ENCODE measurements at places on chromosomes 1 and 21.
A peak's percentile ranks its signal among the peaks of the same experiment; 100 is the strongest.

- DNase-seq = no peak
Measured at GRCh38 chr1:225114354-225114990, 185.0 kb downstream of the DNAH14 start.

DNA sequence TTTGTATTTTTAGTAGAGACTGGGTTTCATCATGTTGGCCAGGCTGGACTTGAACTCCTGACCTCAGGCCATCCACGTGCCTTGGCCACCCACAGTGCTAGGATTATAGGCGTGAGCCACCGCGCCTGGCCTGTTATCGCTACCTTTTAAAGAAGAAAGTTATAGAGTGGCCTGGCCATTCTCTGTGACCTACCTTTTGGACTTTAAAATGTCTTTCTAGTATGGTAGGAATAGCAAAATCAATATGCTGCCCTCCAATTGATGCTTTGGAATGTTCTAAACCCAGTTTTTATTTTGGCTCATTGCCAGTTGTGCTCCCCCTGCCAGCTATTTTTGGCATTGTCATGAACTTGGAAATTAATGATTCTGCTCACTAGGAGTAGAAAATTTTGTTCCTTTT lies 19.9 kb downstream of the HIPK1 start:
- peak; percentile 75 for DNase-seq

GRCh38 chr1:50976890-50977574 lies 7.0 kb downstream of the CDKN2C start:
- DNase-seq = no peak

- DNase-seq = no peak
Measured at GRCh38 chr1:58899587-58900271, 115.9 kb upstream of the JUN start.

- no peak for DNase-seq
Measured at GRCh38 chr1:75768016-75768415, 18.0 kb upstream of the RABGGTB start.

DNA sequence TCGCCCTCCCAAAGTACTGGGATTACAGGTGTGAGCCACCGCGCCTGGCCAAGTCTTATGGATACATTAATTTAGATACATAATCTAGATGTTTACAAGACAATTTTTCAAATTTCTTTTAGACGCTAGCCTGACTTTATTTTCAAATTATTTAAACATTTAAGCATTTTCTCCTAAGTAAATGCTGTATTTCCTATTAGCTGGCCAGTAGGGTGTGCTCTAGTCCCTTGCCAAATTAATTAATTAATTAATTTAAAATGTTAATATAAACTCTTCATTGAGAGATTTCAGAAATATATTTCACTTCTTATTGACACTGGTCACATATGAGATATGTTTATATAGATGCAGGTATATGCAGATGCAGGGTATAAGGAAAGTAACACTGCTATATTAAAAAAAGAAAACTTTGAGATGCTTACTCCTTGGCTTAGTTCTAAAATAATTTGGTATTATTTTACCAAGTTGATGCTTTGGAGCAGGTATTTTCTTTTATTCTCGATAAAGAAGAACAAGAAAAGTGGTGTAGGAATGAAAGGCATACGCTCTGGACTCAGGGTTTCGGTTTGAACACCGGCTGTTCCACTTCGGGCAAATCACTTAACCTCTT lies 5.2 kb upstream of the ERRFI1 start:
- DNase-seq = no peak

- DNase-seq = no peak
Measured at GRCh38 chr1:207863893-207864535, 46.9 kb downstream of the CD34 start.

GRCh38 chr1:151327903-151328674 lies 873 bp upstream of the PI4KB start:
- peak; percentile 58 for DNase-seq

DNA sequence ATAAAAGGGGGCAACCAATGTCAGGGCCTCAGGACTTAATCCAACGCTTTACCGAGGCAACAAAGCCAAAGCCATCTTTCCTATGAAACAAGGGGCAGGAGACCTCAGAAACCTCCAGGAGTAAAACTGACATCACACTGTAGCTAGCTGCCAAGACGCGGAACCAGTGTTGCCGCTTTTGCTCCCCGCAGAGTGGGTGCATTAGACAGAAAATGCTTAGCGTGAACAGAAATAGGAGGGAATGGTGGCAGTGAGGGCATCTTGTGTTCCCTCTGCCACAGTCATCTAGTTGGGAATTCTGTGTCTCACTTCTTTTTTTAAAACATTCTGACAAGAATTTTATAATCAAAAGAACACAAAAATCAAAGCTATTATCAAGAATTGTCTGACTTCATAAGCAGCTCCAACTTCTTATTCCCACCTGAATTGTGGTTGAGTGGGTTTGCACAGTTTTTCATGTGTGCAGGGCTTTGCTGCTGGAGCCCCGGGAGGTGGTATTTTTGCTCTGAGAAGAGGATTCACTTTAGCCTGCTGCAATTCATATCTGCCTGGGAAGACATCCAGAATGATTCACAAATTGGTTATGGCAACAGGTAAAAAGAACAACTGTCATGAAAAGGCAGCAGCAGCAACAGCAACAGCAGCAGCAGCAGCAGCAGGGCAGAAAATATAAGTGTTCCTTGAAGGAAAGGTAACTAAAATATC lies 82.2 kb upstream of the DIRAS3 start:
- no peak for DNase-seq

- no peak for DNase-seq
Measured at GRCh38 chr1:207883104-207883651, 27.7 kb downstream of the CD34 start.

DNA sequence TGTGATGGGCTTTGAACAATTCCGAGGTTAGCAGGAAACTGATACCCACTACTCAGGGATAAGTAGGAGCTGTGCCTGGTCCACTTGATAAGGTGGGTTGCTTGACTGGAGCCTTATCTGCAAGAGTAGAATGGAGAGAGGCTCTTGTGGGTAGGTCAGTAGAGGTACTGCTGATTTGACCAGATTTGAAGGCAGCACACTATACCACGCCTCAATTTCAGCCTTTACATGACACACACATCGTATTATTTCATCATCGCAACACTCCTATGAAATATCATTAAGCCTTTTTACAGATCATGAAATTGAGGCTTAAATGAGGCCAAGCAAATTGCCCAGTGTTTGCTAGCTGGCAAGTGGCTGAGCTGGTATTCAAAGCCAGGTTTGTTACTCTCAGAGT lies 69.6 kb downstream of the KCNJ15 start:
- DNase-seq = no peak

DNA sequence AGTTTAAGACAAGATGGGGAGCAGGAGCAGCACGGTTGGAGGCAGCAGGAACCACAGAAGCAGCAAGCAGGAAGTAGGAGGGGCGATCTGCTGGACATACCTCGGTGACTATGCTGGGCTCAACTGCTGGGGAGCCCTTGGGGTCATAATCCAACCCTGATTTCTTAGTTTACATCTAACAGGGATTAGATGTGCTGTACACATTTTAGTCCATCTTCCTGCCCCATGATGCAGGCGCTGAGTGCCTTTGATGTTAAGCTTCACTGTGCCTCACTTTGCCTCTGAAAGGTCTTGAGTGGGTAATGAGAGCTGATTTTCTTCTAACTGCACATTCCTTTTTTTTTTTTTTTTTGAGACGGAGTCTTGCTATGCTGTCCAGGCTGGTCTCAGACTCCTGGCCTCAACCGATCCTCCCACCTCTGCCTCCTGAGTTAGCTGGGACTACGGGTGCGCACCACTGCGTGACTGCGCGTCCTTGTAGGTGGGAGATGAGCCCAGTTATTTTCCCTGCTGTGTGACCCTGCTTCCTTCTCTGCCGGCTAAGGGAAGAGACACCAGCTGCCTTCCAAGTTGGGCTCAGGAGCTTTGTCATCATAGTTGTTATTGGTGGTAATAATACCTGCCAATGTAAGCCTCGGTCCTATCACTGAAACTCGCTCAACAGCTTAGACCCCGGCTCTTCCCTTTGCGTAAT lies 1.1 kb upstream of the RCAN3 start:
- DNase-seq = no peak

DNA sequence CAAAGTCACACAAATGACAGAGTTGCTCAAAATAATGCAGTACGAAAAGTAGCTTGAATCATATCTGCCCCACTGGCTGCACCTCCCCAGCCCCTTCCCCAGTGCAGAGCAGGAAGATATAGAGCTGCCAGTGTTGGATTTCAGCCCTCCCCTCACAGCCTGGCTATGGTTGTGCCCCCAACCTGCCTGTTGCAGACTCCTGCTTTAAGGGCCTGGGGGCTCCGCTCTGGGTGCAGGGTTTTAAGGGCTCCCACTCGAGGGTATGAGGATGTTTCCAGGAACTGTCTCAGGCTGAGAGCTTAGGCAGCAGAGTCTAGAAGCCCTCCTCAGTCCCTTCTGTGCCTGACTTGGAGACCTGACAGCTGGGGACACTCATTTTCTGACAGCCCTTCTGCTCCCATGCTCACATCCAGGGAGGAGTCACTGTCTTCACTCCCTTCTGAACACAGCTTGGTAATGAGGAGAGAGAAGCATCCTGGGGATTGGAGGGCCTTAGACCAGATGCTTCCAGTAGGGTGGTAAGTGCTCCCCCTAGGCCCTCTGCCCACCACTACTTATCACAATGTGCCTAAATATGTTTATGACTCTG lies 4.6 kb downstream of the S100A9 start:
- DNase-seq = peak; percentile 44

GRCh38 chr1:42433369-42433768 lies 22.5 kb downstream of the ZMYND12 start:
- no peak for DNase-seq

DNA sequence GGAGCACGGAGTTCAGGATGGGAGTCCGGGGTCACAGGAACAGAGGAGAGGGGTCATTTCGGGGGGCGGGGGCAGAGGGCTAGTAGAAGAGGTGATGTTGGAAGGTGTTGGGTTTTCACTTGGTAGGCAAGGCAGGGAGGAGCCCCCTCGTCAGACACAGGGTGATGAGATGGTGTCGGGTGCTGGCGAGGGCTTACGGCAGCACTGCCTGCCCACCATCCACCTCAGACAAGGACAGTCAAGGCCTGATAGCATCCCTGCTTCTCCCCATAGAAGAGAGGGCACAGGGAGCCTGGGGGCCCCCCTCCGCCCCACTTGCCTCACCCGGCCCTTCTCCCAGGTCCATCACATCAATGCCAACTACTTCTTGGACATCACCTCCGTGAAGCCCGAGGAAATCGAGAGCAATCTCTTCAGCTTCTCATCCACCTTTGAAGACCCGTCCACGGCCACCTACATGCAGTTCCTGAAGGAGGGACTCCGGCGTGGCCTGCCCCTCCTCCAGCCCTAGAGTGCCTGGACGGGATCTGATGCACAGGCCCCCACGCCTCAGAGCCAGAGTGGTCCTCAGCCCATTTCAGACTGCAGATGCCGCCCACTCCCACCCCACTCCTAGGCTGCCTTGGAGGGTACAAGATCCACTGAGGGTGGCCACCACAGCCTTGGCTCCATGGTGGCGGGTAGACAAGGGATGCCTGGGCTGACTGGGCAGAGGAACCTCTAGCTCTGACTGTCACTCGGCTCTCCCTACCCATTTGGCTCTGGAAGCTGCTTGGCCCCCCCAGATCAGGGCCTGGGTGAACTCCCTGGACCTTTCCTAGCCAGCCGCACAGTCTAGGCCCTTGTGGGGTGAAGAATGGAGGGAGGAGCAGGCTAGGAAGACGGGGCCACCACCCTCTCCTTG lies 4.3 kb upstream of the MTFR1L start:
- no peak for DNase-seq

- no peak for DNase-seq
Measured at GRCh38 chr1:74690364-74690696, 16.7 kb upstream of the ERICH3 start.

- no peak for DNase-seq
Measured at GRCh38 chr21:23452384-23453083, 2154.7 kb downstream of the MRPL39 start.

GRCh38 chr21:25170681-25171080 lies 436.6 kb downstream of the MRPL39 start:
- no peak for DNase-seq

- DNase-seq = no peak
Measured at GRCh38 chr1:214385428-214385827, 104.5 kb downstream of the SMYD2 start.

GRCh38 chr1:84277343-84278059 lies 24.0 kb upstream of the SAMD13 start:
- DNase-seq = no peak

DNA sequence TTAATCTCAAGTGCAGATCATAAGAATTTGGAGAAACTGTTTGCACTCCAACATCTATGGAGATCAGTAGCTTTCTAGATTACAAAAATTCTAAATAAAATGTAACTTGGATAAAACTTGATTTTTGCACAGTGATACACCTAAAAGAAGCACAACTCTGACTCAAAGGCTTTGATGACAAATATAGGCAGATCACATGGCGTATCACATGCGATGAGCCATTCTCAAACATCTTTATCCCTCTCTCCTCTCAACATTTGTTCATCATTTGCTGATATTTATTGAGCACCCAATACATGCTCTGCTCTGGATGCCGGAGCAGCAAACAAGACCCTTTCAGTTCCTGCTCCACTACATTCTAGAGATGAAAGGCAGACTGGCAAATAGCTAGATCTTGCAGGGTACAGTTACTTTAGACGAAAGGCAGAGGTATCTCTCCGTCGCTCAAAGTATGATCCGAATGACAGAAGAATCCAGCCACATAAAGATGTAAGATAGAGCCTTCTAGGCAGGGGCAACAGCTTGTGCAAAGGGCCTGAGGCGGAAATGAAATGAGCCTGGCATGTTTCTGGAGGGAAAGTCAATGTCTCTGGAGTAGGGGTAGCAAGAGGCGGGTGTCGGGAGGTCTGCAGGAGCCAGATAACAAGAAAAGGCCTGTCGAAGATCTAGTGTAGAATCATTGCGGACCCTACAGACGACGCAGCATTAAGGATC lies 145.8 kb upstream of the ERRFI1 start:
- no peak for DNase-seq

DNA sequence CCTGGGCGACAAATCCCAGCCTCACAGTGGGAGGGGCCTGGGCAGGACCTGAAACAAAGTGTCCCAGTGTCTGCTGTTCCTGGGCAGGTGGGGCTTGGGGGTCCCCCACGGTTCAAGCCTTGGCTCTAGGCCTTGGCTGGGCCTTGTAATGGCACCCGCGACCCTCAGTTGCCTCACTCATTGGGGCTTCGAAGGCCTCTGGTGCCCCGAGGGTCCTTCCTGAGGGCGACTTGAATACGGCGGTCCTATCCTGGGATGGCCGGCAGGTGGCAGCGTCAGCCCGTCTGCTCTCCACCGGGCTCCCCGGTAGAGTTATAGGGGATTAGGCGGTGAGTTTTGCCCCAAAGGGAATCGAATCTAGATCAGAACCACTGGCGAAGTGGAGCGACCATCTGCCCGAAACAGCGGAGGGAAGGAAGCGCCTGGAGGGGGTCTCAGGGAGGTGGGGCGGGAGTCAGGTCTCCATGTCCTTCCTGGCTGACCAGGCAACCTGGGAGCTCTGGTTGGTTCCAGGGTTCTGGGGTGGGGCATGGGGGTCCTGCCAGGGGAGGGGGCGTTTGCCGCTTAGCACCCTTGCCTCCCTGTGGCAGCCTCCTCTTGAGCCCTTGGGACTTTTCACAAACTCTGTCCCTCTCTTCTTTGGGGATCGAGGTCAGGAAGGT lies 2.1 kb upstream of the PEX10 start:
- DNase-seq = peak; percentile 77

- no peak for DNase-seq
Measured at GRCh38 chr1:110525249-110525595, 6.2 kb upstream of the KCNA10 start.

GRCh38 chr21:25721987-25722386 lies 12.7 kb downstream of the ATP5PF start:
- DNase-seq = no peak

- DNase-seq = no peak
Measured at GRCh38 chr1:62367005-62367557, 47.8 kb upstream of the KANK4 start.

GRCh38 chr1:70057500-70057899 lies 147.9 kb downstream of the LRRC40 start:
- no peak for DNase-seq
